Right cardiac atrium (tissue), 5 donors: ENCODE measurements at places on chromosomes 2 and 18.

DNA sequence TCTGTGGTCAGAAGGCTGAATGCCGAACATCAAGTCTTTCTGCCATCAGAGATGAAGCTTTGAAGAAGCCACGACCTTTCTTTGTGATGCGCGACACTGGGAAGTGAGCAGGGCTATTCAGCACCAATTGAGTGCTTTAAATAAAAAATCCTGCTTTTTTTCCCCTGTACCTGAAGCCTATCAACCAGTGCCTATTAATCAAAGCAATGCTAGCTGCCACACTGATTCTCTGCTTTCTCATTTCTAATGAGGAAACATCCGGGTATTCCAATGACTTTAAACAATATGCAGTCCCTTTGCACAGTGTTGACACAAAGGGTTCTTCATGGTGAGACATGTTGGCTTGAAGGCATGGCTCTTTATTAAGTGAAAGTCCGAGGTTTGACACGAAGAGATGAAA lies 88.0 kb downstream of the GALR1 start:
- no peak for DNase-seq

- no peak for DNase-seq
Measured at GRCh38 chr18:10798727-10799550, 273.1 kb downstream of the NAPG start.

GRCh38 chr2:118807668-118808428 lies 39.6 kb downstream of the EN1 start:
- no peak for DNase-seq

DNA sequence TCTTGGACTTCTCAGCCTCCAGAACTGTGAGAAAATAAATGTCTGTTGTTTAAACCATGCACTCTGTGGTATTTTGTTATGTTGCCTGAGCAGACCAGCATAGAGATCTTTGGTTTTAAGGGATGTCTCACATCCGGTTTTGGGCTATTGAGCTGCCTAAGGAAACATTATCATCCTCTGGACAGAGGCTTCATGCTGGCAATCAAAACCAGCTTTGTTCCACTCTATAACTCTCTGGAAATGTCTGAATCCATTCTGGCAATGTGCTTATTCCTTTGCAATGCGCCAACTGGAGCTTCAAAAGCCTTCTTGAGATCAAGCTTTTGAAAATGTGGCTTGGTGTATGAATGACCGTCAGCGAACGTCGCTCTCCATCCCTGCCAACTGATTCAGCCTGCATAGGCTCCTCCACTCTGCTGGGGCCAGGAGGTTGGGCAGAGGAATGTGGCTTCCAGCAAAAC lies 183.6 kb upstream of the MGAT5 start:
- DNase-seq: no peak

DNA sequence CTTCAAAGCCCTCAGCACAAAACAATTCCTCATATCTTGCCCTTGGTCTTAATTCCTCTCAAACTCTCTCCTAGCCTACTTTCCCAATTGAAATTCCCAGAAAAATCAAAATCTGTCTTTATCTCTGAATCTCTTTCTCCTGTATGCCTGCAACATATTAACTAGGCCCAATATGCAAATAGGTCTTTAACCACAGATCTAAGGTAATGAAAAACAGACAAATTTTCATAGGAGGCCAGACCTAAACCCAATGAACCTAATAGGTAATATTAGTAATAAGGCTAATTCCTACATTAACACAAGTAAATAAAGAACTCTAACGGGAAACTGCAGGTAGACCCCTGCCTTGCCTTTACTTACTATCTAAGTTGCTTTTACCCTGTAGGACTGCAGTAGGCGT lies 41.4 kb downstream of the WDR33 start:
- DNase-seq: no peak

GRCh38 chr2:101864426-101864825 lies 127.3 kb upstream of the IL1R2 start:
- DNase-seq: no peak

- DNase-seq: peak; percentile 71
Measured at GRCh38 chr18:35267809-35268208, 22.2 kb downstream of the ZSCAN30 start.

- no peak for DNase-seq
Measured at GRCh38 chr18:24731158-24731557, 270.7 kb downstream of the HRH4 start.

DNA sequence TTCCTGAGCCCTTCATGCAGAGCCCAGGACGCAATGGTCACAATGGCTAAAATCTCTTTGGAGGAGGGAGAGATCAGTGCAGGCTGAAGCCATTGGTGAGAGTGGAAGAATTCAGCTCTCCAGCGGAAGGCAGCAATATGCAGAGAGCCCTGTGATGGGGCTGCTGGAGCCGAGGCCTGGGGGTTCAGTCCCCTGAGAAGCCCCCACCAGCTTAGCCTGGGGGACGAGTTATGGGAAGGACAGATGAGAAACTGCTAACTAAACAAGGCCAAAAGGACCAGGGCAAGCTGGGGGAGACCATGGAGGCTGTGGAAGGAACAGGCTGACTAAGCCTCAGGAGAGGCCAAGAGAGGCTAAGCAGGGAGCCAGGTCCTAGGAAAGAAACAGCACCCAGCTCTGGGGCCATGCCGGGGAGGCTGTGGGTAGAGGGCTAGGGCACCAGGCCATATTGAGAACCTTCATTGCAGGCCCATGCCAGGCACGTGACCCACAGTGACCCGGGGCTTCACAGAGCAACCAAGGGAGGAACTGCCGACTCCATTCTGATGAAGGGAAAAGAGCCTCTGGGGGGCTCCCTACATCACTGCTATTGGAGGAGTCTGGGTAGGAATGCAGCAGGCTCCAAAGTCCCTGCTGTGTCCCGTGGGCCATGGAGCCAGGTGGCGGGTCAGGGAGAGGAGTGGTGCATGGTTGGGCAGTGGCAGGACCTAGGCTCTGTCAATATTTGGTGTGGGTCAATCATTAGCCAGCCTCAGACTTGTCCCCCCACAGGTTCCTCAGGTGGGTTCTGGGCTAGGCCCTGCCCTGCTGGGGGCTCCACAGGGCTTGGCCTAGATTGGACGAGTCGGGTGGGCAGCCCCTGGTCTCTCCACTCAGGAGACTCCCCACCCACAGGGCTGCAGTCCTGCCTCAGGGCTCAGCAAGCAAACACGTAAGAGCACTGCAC lies 19.8 kb downstream of the PROC start:
- DNase-seq: no peak

DNA sequence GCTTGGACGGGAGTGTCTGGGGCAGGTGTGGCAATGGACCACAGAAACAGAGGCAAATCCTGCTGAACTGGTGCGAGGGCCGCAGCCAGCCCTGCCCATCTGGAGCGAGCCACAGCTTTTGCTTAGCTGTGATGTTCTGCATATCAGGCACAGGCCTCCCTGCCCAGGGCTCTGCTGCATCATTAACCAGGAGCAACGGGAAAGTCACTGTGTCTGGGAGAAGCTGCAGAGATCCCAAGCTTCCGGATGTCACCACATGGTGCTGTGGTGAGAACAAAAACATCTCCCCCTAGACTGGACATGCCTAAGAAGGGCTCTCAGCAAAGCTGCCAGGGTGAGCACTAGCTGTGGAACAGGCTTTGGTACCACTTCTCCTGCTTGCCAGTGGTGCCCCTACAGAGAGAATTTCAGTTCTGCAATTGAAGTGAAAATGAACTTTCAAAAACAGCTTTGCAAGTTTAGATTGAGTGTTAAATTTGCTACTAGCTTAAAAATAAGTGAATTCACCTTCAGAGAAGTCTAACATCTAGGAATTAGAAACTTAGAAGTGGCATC lies 172.9 kb upstream of the MYT1L start:
- no peak for DNase-seq

DNA sequence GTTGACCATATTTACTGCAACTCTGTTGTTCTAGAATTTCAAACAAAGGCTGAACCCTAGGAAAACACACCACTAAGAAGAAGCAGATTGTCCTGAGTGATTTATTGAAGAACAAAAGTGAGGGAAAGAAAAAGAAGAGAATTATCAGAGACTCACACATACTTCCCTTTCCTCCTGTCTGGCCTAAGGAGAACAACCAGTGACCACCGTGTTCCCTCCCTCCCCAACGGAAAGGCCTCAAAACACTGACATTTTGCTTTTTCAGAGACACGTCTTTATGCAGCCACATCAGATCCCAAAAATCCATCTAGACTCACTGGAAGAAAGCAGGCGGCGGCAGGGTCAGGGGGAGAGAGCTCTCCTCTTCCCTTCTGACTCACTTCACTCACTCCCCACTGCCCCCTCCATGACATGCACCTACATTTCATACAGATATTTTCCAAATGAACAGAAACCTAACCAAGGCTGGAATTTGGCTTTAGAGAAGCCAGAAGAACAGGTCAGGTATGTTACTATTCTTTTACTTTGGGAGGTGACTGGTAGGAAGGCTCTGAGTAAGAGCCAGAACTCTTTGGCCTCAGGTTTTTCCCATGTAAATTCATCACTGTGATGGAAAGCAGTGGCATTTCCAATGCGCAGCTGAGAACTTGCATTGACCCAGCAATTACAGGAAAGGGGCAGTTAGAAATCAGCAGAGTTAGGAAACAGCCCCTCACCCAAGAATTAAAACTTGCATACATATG lies 169.9 kb downstream of the BCL11A start:
- DNase-seq: no peak

DNA sequence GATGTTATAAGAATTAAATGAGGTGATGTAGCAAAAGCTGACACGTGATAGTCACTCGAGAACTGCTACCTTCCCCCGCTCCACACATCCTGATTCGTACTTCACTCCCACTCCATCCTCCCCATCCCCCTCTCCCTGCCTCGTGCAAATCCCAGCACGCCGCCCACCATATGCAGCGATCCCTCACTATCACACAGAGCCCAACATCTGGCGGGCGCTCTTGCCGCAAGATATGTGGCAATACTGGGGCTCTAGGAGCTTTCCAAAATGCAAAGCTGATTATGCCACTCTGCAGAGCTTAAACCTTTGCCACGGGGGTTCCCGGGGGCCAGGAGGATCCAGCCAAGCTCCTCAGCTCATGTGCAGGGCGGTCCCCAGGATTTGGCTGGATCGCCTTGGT lies 37.4 kb downstream of the DNMT3A start:
- peak; percentile 42 for DNase-seq

- peak; percentile 52 for DNase-seq
Measured at GRCh38 chr2:223930103-223930976, 14.8 kb downstream of the WDFY1 start.

GRCh38 chr2:52115750-52116149 lies 1083.8 kb upstream of the NRXN1 start:
- no peak for DNase-seq

- no peak for DNase-seq
Measured at GRCh38 chr2:100070078-100070477, 72.3 kb downstream of the AFF3 start.

GRCh38 chr2:42141687-42142546 lies 27.2 kb upstream of the EML4 start:
- DNase-seq: peak; percentile 75

DNA sequence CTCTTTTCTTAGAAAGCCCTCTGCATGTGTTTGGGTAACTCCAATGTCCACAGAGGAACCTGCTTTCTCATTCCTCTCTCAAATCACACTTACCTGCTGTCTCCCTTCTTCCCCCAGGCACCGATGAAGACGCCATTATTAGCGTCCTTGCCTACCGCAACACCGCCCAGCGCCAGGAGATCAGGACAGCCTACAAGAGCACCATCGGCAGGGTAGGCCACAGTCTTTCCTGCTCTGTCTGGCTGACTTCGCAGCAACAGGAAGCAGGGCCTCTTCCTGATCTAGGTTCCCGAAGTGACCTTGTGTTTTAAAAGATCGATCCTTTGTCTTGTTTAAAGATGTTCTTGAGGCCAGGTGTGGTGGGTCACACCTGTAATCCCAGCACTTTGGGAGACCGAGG lies 25.0 kb upstream of the GMCL1 start:
- no peak for DNase-seq

DNA sequence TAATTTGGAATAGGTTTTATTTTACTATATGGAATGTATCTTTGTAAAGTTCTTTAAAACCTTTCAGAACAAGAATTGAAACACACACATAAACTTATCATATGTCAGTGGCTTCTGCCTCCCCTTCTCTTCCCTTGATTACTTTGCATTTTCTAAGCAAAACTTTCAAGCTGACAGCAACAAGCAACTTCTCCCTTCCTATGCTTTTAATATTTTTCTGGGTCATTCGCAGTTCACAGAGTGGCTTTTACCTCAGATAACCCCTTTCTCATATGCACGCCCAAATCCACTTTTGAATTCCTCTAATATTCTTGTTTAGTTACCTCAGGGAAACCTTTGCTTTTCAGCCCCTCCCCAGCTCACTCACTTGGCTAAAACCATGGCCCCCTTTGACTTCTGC lies 36.7 kb upstream of the CDC42EP3 start:
- no peak for DNase-seq

DNA sequence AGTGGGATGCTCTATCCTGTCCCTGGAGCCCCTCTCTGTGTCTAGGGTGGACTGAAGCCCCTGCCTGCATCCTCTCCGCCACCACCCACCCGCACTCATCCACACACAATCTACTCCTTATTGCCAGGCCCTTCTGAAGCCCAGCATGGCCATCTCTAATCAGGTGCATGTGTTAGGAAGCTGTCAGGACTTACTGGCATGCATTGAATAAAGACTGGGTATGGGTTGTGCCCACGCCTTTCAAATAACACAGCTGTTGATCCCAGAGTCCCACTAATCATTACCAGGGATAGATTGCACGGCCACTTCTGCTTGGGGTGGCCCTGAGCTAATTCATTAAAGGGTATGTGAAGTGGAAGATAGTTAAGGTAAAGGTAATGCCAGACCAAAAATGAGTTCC lies 88.4 kb downstream of the CABLES1 start:
- no peak for DNase-seq

GRCh38 chr18:25144820-25145219 lies 207.1 kb downstream of the ZNF521 start:
- peak; percentile 69 for DNase-seq

DNA sequence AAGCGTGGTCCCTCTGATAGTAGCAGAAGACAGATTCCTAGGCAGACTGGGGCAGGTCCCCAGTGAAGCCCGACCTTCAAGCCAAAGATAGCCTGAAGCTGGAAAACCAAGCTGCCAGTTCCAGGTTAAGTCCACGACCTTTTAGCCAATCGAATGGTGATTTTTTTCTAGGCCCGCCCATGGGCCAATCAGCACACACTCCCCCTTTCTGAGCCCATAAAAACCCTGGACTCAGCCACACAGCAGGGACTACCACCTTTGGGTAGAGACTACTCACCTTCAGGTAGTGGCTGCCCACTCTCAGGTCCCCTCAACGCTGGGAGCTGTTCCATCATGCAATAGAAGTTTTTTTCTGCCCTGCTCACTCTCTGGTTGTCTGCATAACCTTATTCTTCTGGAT lies 14.5 kb upstream of the ADI1 start:
- no peak for DNase-seq

GRCh38 chr18:49857708-49858107 lies 44.4 kb upstream of the ACAA2 start:
- DNase-seq: no peak

GRCh38 chr2:71277536-71278103 lies 50.7 kb upstream of the PAIP2B start:
- DNase-seq: peak; percentile 82

- no peak for DNase-seq
Measured at GRCh38 chr18:7173216-7173615, 55.6 kb upstream of the LAMA1 start.

- no peak for DNase-seq
Measured at GRCh38 chr2:188940171-188940570, 34.0 kb upstream of the COL3A1 start.
